ENCODE measurements at places on chromosomes 1 and 21.

- DNase-seq, result peak; percentile 98
These were observed 111.9 kb upstream of the KAZN start for GRCh38 chr1:14486401-14487201.

- DNase-seq, result no peak
These were observed 8.1 kb upstream of the GREM2 start for GRCh38 chr1:240619906-240620621.

DNA sequence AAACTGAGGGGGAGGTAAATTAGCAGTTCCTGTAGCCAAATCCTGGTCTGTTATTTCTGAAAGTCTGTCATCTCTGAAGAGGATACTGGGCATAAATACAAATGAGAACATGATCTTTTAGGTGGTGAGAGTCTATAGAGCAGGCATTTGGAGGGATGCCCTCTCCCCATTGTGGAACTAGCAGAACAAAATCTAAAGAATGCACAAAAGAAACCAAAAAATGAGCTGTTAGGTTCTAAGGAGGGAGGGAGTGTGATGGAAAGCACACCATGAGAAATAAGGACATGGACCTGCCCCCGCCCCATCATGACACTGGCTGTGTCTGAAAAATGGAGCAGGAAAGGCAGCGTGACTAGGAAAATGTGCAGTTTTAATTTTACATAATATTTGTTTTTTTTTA, 262.0 kb downstream of the KIF26B start:
- peak; percentile 40 for DNase-seq

- no peak for DNase-seq
These were observed 1529.3 kb upstream of the TPTE start for GRCh38 chr21:8991968-8992621.

DNA sequence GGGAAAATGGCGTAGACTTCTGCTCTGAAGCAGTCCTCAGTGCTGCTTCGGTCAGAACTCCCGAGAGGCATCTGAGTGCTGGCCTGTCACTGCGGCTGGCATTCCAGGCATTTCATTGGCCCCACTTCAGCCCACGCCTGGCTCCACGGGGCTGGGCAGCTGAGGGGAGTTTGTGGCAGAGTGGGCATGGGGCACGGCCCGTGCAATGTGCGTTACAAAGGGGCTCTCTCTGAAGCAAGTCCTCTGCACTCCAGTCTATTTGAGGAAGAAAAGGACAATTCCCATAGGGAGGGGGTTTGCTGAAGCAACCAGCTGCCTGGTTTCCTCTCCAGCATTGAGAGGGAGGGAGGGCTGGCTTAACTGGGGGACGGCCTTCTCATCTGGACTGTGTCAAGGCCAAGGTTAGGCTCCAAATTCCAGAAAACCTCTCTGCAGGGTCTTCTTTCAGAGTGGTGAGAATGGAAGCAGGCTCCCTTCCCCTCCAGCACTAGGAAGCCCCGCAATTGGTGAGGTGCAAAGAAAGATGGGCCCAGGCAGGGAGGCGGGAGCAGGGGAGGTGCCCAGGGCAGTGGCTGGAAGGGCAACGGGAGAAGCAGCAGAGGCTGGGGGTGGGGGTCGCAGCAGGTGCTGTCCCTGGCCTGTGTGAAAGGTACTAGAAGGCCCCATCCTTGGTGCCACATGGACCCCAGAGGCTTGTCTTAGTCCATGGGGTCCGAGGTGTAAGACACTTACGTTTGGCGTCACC, 21.1 kb upstream of the GPR157 start:
- peak; percentile 32 for DNase-seq

DNA sequence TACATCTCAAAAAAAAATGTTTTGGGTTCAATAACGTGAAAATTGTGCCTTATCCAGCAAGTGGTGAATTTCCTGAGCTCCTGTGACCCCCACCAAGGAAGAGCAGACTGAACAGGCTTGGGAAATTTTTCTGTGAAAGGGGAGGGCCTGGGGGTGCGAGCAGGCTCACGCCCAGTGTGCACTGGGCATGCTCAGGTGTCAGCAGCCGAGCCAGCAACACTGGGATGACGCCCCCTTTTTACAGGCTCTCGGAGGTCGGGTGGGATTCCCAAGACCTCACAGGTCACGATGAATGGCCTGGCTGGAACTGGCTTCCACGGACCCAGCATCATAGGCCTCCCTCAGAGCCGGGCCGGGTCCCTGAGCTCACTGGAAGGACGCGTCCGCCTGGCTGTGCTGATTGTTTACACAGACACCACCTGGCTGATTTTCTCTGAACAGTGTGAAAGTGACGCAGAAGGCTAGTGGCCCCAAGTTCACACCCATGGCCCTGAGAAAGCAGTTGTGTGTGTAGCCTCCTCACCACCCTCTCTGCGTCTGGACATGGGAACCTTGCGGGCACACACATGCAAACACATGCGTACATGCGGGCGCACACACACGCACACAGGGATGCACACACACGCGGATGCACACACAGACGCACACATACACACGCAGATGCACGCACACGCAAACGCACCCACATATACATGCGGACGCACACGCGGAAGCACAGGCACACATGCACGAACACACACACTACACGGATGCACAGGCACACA, 9.2 kb downstream of the CSTB start:
- DNase-seq, result no peak

DNA sequence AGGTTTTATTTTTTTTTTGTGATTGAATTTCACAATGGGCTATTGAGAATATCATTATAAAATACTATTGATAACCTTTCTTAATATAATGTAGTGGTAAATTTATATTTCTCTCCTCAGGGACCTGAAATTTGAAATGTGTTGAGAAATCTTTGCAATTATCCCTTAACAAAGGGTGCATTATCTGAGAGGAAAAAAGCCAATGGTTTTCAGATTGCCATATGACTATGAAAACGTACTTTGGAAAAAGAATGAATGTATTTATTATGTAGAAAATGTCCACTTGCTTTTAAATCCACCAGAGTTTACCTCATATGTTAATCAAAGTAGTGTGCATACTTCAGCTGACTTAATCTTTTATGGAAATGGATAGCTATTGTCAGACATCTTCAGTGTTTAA, 441.1 kb downstream of the AMY1C start:
- no peak for DNase-seq

- DNase-seq, result peak; percentile 92
These were observed 127.6 kb downstream of the CYYR1 start for GRCh38 chr21:26445440-26445839.

GRCh38 chr1:5514527-5515183, 477.6 kb downstream of the NPHP4 start:
- peak; percentile 24 for DNase-seq

DNA sequence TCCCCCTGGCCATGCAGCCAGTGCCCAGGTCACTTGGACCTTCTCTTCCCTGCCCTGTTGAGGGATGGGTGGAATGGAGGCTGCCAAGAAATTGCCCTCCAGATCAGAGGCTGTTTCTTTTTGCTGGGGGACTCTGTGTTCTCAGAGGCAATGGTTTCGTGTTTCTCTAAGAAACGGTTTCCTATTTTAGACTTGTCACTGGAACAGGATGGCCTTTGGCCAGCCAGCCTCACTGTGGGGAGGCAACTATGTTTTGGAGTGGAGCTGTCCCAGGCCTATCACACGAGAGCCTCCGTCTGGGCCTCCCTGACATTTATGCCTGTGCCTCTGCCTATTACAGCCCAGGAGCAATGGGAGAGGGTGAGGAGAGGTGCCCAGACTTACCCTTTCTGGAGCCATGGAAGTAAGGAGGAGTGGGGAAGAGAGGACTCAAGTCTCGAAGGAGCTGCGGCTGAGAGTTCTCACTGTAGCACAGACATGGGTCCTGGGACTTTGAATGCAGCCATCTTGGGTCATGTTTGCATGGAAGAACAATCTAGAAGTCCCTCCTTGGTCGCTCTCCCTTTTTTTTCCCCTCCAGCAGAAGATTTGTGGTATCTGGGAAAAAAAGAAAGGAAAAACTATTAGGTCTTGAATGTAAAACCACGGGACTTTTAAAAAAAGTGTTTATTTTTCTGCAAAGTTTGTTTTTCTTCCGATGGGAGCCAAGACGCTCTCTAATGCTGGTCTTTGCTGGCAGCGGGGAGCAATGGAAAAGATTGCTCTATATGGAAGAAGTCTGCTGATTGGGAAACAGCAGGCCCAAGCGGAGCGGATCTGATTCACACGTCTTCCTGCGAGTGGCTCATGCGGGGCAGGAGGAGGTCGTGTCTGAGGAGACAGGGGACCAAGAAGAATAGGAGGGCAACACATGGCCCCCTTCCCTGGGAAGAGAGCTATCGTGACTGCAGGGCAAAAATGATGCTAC, 219.2 kb downstream of the FOXD2 start:
- no peak for DNase-seq

- peak; percentile 52 for DNase-seq
These were observed 53.1 kb downstream of the DOP1B start for GRCh38 chr21:36209626-36210171.

DNA sequence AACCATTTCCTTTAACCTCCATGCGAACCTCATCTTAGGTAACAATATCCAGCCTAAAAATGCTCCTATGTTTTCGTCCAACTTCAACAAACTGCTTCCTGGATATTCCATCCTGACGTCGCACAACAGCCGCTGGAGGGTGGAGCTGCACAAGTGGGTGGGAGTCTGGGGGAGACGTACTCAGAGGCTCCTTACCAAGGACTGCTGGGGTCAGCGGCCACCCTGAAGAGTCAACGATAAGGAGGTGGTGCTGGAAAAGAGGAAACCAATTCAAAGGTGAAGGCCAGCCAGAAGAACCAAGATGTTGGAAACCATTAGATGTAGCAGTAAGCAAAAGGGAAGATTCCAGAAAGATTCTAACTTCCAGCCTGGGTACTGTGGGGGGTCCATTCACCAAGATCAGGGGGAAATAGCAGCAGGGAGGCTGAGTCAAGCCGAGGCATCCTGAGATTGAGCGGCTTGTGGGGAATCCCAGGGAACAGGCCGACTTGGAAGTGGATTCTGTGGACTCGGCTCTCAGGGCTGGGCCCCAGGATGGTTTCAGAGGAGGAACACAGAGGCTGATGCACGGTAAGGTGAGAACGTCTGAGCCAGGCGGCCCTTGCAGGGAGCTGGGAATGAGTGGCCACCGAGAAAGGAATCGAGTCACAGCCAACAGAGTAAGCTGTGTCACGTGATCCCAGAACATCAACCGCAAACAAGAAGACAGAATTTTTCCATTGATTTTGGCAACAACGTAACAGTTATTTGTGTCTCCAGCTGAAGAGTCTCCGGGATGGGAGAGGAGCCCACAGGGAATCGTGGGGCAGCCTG, 375.7 kb downstream of the NPHP4 start:
- DNase-seq, result no peak

- peak; percentile 74 for DNase-seq
These were observed 13.8 kb upstream of the SEC16B start for GRCh38 chr1:177983482-177984135.

GRCh38 chr1:216785221-216785620, 62.0 kb upstream of the ESRRG start:
- no peak for DNase-seq

Data from AG10803 (cell line).